Breast epithelium (tissue), 4 donors: ENCODE measurements at places on chromosomes 7 and 10. TPM values are rescaled to one million over a fixed set of nuclear protein-coding genes. Genes with fewer than 3 reads are reported as not detected.

The IGF2BP3 gene
- total RNA-seq, result 3.5 TPM

DNA sequence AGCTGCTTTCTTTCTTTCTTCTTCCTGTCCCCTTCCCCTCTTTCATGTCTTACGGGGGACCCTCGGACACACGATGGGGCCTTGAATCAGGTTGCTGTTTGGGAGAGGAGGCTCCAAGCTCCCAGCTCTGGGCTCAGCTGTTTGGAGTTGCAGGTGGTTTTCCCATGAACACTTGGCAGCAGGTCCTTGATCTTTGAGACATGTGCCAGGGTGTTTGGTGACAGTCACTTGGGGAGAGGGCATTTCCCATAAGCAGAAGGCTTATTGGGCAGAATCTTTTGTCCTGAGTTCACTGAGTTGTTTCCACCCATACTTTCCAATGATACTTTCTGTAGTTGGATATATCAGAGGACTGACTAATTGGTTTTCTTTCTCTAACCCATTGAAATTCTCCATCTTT is 104.7 kb upstream of the SH2B2 start:
- no peak overlapping the region for H3K27ac ChIP-seq
- DNase-seq, result no peak
- no peaks in the 10 kb centered on the region for H3K36me3 ChIP-seq
- H3K27me3 ChIP-seq, result no peaks in the 10 kb centered on the region
- H3K4me1 ChIP-seq, result no peaks in the 10 kb centered on the region

GRCh38 chr7:73577627-73578341 is 595 bp downstream of the TBL2 start:
- no peaks in the 10 kb centered on the region for H3K27me3 ChIP-seq
- H3K4me1 ChIP-seq, result no peaks in the 10 kb centered on the region
- peaks cover 15% of the 10 kb centered on the region for H3K36me3 ChIP-seq
- no peak for DNase-seq

The SLC13A1 gene
- not detected for total RNA-seq

DNA sequence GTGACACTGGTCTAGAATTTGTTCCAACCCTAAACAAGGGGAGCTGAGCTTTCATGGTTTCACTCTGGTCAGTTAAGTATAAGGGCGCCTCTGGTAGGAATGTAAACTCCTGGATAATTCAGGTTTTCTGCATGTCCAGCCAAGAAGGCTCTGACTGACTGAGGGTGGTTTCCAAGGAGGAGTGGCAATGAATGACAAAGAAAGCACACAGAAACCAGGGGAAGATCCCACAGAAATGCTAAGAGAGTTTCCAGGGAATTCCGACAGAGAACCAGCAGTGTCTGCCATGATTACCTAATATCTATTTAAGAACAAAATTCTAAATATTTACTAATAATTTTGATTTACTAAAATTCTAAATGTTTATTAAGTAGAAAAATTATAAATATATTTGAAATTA is 27.3 kb upstream of the NRG3 start:
- no peaks in the 10 kb centered on the region for H3K36me3 ChIP-seq
- DNase-seq, result no peak
- H3K27me3 ChIP-seq, result no peaks in the 10 kb centered on the region
- H3K4me1 ChIP-seq, result no peaks in the 10 kb centered on the region

- H3K27ac ChIP-seq, result no peak overlapping the region
- no peaks in the 10 kb centered on the region for H3K27me3 ChIP-seq
- no peak for DNase-seq
- H3K36me3 ChIP-seq, result no peaks in the 10 kb centered on the region
These were observed 462.7 kb downstream of the TCERG1L start for GRCh38 chr10:130848855-130849254.

DNA sequence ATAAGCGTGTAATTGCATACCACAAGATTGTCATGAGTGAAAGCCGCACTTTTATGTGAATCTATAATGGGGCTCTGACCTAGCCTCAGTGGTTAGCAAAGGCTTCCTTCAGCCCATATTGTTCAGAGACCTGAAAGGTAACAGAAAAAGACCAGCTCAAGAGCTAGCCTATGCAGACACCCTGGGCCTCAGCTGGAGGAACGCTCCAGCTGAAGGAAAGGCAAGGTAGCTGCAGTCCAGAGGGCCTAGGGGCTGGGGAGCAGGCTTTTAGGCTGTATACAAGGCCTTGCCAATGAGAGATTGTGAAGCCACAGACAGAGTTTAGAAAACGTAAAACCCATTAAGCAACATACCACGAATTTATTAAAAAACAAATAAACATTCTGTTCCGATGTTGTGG is 246.6 kb upstream of the GHITM start:
- no peaks in the 10 kb centered on the region for H3K4me1 ChIP-seq
- H3K4me3 ChIP-seq, result no peak overlapping the region
- H3K27me3 ChIP-seq, result no peaks in the 10 kb centered on the region
- DNase-seq, result no peak
- H3K36me3 ChIP-seq, result no peaks in the 10 kb centered on the region

DNA sequence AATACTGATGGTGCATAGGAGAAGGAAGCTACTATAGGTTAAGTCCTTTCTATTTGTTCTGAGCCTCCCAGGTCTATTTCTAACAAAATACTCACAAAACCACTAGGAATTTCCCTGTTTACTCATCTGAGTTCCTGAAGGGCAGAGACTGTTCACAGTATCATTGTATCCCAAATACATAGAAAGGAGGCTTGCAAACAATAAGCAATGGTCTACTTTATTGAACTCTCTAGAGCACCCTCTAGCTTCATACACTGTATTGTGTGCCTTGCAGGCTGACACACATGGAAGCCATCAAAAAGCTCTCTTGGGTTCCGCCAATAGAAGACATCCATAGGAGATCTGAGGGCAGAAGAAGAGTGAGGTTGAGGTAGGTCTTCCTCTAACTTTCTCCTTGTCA is 826.1 kb downstream of the GRM8 start:
- no peak for DNase-seq
- no peak overlapping the region for H3K4me3 ChIP-seq
- H3K27me3 ChIP-seq, result no peaks in the 10 kb centered on the region
- no peak overlapping the region for H3K27ac ChIP-seq
- no peaks in the 10 kb centered on the region for H3K36me3 ChIP-seq
- no peaks in the 10 kb centered on the region for H3K4me1 ChIP-seq

GRCh38 chr7:29289156-29290021 is 94.8 kb downstream of the CHN2 start:
- no peak for DNase-seq
- no peaks in the 10 kb centered on the region for H3K4me1 ChIP-seq
- H3K36me3 ChIP-seq, result no peaks in the 10 kb centered on the region
- H3K4me3 ChIP-seq, result no peak overlapping the region
- H3K27ac ChIP-seq, result no peak overlapping the region

DNA sequence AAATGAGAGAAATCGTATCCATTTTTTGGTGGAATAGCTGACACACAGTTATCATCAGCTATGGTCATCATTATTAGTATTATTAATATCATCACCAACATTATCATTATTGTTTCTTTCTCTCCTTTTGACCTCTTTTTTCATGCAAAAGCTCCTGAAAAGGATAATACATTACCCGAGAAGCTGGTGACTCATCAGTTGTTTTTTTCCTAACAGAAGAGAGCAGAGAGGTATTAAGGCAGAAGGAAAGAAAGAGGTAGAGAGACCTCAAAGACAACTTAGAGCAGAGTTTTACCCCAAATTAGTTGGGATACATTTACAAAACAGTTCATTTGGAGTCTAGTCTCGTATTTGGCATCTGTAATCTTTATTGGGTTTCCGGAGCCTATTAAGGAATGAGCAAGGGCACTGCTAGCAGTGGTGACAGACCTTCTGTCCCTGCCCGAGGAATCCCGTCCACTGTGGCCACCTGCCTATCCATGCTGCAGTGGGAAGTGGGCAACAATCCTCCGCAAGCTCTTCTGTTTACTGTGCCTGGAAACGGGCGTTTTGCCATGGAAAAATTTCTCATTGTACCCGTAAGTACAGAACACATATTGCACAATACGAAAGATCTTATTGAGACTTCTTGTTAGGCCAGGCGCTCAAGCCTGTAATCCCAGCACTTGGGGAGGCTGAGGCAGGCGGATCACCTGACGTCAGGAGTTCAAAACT is 170.0 kb upstream of the MKLN1 start:
- DNase-seq, result no peak
- no peaks in the 10 kb centered on the region for H3K4me1 ChIP-seq
- no peaks in the 10 kb centered on the region for H3K36me3 ChIP-seq
- no peak overlapping the region for H3K4me3 ChIP-seq

GRCh38 chr10:99364125-99364524 is 35.0 kb downstream of the CNNM1 start:
- no peaks in the 10 kb centered on the region for H3K4me1 ChIP-seq
- H3K4me3 ChIP-seq, result no peak overlapping the region
- H3K27me3 ChIP-seq, result no peaks in the 10 kb centered on the region
- DNase-seq, result no peak

DNA sequence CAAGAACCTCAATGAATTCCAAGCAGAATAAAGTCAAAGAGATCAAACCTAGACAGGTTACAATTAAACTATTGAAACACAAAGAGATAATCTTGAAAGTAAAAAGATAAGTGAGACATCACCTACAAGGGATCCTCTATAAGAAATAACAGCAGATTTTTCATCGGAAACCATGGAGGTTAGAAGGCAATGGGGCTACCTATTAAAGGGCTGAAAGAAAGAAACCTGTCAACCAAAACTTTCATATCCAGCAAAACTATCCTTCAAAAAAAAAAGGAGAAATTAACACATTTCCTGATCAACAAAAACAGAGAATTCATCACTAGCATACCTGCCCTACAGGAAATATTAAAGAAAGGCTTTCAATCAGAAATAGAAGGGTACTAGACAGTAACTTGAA is 244.9 kb downstream of the ARHGAP12 start:
- DNase-seq, result no peak
- H3K36me3 ChIP-seq, result no peaks in the 10 kb centered on the region
- no peak overlapping the region for H3K4me3 ChIP-seq
- no peaks in the 10 kb centered on the region for H3K27me3 ChIP-seq
- no peak overlapping the region for H3K27ac ChIP-seq

DNA sequence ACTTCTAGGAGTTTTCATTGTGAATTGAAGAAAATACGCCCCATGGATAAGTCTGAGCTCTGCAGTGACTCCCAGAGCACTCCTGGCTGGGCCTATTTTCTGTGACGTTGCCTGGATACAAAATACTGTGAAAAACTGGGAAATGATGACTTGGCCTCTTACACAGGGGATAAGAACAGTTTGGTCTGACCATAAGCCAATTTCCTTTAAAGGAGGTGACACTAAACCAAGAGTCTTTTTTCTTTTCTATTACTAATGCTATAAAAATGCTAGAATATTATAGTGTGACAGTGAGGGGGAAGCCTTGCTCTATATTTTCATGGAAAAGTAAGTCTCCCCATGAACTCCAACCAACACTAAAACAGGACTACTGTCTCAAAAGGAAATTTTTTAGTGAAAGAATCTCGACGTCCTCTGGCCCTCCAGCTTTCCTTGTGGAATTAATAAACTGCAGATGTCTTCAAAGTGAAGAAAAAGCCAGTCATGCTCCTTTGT is 45.5 kb downstream of the MYOF start:
- no peaks in the 10 kb centered on the region for H3K27me3 ChIP-seq
- no peak for DNase-seq
- no peak overlapping the region for H3K4me3 ChIP-seq
- peaks cover 43% of the 10 kb centered on the region for H3K4me1 ChIP-seq
- peak overlapping the region; percentile 100 for H3K27ac ChIP-seq

The HOGA1 gene
- total RNA-seq, result 1.9 TPM

DNA sequence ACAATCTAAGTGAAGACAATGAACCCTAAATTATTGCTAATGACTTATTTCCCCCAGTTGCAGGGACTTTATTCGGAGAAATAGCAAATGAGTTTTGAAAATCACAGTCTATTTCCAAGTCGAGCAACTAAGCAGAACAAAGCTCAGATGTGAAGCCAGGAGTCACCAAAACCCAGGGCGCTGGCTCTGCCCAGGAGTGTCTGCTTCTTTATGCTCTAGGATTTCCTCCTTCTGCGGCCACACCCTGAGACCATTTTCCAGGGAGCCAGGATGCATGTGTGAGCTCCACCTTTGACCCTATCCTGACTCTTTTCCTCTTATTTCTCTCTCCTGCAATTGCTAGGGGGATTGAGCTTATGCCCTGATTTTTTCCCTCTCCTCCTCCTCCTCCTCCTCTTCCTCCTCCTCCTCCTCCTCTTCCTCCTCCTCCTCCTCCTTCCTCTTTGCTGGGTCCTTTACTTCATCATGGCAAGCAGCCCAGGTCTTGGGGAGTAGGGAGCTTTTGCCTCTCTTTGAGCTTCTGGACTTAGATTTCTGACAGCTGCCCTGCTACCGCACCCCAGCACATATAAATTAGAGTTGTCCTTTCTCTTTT is 234.4 kb downstream of the ARL4A start:
- DNase-seq, result no peak
- H3K27ac ChIP-seq, result no peak overlapping the region
- H3K36me3 ChIP-seq, result no peaks in the 10 kb centered on the region
- H3K27me3 ChIP-seq, result no peaks in the 10 kb centered on the region

GRCh38 chr7:102983602-102984001 is 70.8 kb downstream of the LRRC17 start:
- no peaks in the 10 kb centered on the region for H3K27me3 ChIP-seq
- DNase-seq, result no peak
- H3K36me3 ChIP-seq, result no peaks in the 10 kb centered on the region
- H3K27ac ChIP-seq, result no peak overlapping the region
- no peaks in the 10 kb centered on the region for H3K4me1 ChIP-seq
- no peak overlapping the region for H3K4me3 ChIP-seq

DNA sequence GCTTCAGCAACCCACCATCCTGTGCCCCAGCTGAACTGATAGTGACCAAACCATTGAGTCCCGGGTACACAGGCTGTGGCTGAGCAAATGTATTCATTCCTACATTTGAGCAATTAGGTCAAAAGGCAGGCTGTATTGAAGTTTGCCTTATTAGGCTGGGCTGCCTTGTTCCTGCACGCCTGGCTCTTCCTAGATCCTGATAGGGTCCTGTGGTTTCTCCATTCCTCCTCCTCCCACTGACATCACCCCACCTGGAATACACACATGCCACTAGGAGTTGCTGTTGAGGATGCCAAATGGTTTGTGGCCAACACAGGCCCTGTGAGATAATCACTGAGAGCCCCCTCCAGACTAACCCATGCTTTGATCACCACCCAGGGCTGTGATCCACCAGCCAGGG is 66.4 kb upstream of the FGFR2 start:
- no peaks in the 10 kb centered on the region for H3K27me3 ChIP-seq
- H3K36me3 ChIP-seq, result no peaks in the 10 kb centered on the region
- H3K27ac ChIP-seq, result no peak overlapping the region
- no peak overlapping the region for H3K4me3 ChIP-seq
- no peaks in the 10 kb centered on the region for H3K4me1 ChIP-seq
- DNase-seq, result no peak

The SCART1 gene
- total RNA-seq, result 3.7 TPM

The DOCK1 gene
- total RNA-seq, result 69.2 TPM

The KLF14 gene
- not detected for total RNA-seq

The ATXN7L1 gene
- total RNA-seq, result 12.5 TPM

GRCh38 chr10:131748831-131749766 is 151.7 kb upstream of the PPP2R2D start:
- no peaks in the 10 kb centered on the region for H3K27me3 ChIP-seq
- no peak for DNase-seq
- H3K4me3 ChIP-seq, result no peak overlapping the region

The IFIT3 gene
- total RNA-seq, result 9.5 TPM

DNA sequence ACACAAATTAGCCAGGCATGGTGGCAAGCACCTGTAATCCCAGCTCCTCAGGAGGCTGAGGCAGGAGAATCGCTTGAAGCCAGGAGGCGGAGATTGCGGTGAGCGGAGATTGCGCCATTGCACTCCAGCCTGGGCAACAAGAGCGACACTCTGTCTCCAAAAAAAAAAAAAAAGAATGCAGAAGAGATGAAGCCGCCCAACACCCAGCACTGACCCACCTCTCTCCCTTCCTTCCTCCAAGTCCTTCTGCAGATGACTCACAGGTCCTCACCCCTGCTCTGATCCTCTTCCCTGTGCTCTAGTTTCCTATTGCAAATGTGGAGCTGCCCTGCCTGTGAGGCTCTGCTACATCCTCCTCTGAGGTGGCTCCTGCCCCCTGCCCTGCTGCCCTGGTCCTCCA is 22.0 kb upstream of the OPALIN start:
- no peaks in the 10 kb centered on the region for H3K36me3 ChIP-seq
- peaks cover 31% of the 10 kb centered on the region for H3K27me3 ChIP-seq
- DNase-seq, result no peak
- no peak overlapping the region for H3K27ac ChIP-seq
